Fibroblast of skin of abdomen (primary cell): ENCODE measurements at places on chromosomes 4 and X.

DNA sequence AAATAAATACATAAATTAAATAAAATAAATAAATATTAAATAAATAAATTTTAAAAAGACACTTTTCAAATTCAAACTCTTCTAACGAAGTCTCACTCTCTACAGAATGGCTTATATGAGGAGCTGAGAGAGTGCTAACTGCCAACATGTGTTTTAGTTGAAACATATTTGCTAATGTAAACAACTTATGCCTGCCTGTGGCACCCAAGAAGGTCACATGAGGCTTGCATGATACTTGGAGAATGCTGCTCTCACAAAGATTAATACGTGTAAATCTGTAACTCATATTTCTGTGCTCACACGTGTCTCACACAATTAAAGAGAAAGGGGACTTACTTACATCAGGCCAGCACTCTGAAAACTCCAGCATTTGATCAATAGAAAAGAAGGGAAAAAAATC lies 43.2 kb upstream of the PITX2 start:
- DNase-seq = peak; percentile 27

GRCh38 chr4:23297327-23297726 lies 592.5 kb downstream of the PPARGC1A start:
- no peak for DNase-seq

- no peak for DNase-seq
Measured at GRCh38 chrX:46461660-46462191, 83.5 kb downstream of the ZNF674 start.

DNA sequence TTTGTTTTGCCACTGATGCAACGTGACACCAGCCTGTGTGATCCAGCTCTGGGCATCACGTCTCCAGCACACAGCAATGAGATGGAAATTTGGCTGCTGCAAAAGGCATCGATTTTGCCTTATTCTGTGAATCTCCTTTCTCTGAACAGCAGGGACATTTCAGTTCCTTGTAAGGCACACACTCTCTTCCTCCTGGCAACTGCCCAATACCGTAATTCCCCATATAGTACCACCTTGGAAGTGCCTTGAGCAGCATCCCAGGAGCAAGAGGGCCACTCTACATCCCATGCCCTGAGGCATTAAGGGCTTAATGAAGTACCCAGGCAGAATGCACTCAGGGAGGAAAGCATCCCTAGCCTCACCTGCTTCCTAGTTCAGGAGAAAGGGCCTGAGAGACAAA lies 10.5 kb upstream of the MAMLD1 start:
- DNase-seq = peak; percentile 28

DNA sequence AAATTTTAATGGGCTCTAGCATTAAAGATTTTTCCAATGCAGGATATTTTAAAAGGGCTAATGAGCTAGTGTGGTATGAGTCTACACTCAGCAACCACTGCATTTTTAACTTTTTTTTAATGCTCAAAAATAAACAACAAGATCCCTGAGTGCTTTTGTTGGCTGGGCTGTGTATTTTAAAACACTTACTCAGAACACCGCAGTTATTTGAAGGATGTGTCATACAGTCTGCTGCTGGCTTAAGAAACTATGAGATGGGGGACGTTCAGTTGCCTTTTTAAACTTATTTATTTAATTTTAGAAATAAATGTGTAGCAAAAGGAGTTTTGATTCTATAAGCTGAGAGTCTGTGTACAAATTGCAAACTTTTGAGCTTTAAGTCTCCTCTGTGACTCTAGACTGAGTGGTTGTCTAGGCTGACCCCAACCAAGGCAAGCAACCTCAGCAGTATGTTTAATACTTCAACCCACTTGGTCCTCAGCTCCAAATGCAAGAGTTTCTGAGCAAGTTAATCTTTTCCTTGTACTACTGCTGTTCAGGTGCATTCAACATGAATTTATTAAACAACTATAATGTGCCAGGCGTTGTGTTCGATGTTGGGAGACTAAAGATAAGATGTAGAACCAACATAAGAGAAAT lies 278.6 kb upstream of the DIPK2B start:
- DNase-seq = peak; percentile 93

- DNase-seq = peak; percentile 63
Measured at GRCh38 chr4:20311856-20312255, 60.2 kb downstream of the SLIT2 start.

- DNase-seq = peak; percentile 71
Measured at GRCh38 chr4:182492423-182492822, 249.2 kb downstream of the TENM3 start.

- DNase-seq = no peak
Measured at GRCh38 chr4:103443324-103443723, 245.2 kb upstream of the CENPE start.

GRCh38 chrX:66625525-66625924 lies 13.4 kb downstream of the EDA2R start:
- DNase-seq = no peak

GRCh38 chr4:158161551-158162354 lies 11.1 kb downstream of the GASK1B start:
- peak; percentile 75 for DNase-seq

- peak; percentile 16 for DNase-seq
Measured at GRCh38 chr4:5366421-5366820, 315.1 kb downstream of the STK32B start.

DNA sequence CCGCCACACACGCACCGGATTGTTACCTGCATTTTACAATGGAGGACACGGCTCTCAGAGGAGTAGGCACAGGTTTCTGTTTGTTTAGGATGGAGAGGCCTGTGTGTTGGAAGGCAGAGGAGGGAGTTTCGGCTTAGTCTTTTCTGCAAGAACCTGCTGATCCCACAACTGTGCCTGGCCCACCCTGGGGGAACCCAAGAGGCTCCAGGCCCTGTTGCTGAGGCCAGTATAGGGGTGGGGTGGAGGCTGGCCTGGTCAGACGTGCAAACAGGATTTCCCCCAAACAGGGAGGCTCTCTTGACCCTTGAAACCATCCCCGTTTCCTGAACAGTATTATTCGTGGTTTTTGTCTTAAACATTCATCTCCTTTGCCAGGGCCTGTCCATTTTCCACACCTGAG lies 772 bp upstream of the SLC49A3 start:
- DNase-seq = no peak

DNA sequence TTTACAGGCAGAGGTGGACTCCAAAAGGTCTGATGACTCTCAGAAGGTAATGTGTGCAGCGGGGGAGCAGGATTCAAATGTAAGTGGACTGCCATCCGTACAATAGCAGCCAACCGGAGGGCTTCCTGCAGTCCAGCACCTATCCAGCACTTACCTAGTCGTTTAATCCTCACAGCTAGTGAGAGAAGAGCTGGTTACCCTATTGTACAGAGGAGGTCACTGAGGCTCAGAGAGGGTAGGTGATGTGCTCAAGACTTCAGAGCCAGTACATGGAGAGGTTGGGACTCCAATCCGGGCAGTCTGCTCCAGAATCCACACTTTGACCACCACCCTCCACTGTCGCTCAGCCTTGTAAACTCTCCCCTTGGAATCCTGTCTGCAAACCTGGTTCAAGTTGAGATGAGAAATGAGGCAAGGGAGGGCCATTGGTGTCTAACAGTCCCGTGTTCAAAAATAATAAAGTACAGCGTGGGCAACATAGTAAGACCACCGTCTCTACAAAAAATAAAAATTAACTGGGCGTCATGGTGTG lies 22.5 kb upstream of the JAKMIP1 start:
- no peak for DNase-seq

DNA sequence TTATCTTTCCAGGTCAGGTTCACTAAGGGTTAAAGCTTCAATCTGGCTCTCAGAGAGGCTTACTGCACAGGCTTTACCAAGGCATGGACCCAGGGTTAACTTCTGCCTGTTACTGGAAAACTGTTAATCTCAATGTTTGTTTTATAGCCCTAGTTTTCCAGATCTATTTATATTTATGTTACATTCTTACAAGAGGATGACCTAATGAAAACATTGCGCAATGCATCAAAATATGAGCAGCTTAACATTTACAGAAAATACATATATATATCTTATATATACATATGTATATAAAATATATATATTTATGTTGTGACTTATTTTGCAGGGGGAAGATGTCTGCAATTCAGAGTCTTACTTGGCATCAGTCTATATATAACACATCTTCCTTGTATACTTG lies 112.3 kb downstream of the PCDH19 start:
- DNase-seq = no peak

GRCh38 chr4:10183462-10183861 lies 66.9 kb upstream of the WDR1 start:
- DNase-seq = no peak

DNA sequence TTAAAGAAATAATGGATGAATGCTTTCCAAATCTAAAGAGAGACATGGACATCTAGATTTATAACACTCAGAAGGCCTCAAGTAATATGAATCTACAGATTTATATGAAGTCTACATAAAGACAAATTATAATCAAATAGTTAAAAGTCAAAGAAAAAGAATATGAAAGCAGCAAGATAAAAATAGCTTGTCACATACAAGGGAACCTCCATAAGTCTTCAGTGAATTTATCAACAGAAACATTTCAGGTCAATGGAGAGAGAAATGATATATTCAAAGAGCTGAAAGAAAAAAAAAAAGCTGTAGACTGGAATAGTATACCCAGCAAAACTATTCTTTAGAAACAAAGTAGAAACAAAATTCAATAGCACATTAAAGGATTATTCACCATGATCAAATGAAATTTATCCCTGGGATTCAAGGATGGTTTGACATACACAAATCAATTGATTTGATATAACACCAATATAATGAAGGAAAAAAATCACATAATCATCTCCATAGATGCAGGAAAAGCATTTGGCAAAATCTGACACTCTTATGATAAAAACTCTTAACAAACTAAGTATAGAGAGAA lies 346.6 kb upstream of the PABPC4L start:
- DNase-seq = no peak

DNA sequence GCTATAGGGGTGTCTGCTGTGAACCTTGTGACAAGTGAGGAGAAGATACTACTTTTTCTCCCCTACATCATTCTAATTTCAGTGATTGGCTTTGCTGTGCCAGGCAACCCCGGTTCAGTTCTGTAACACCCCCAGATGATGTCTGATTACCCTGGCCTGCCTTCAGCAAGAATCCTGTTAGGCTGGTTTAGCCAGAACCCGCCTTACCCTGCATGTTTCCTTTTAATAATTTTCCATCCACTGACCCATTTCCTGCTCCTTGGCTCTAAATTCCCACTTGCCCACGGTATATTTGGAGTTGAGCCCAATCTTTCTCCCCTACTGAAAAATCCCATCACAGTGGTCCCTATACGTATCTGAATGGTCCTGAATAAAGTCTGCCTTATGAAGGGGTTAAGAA lies 46.5 kb upstream of the HPSE start:
- DNase-seq = no peak

DNA sequence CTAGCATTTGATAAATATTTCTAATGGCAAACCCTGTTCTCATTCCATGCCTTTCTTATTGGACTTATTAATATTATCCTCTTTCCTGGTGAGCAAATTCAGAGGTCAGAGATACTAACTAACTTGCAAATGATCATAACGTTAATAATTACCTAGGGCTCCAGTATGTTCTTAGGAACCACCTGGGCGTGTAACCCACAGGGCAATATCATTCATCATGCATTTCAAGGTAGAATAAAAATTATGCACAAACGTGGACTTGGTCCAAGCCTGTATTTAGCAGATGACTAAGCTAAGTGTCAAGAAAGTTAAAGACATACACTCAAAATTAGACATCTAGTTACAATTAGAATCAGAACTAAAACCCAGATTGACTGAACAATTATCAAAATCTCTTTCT lies 850.1 kb downstream of the TRIML1 start:
- no peak for DNase-seq

DNA sequence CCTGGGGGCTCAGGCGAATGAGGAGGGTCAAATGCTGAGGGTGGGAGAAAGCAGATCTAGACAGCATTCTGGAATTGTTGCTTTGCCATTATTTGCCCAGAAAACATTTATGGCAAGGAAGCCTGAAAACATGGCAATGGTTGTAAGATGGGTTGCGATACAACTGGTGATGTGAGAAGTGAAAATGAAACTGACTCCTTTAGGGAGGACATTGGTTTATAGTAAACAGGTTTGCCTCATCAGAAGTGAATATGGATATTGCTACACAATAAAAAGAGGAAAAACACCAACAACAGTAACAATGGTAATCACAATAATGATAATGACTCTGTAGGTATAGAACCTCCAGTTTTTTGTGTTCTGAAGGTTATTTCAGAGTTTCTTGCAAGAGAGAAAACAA lies 107.0 kb upstream of the TBC1D9 start:
- DNase-seq = no peak

- peak; percentile 44 for DNase-seq
Measured at GRCh38 chr4:683982-684622, 4.8 kb downstream of the SLC49A3 start.

DNA sequence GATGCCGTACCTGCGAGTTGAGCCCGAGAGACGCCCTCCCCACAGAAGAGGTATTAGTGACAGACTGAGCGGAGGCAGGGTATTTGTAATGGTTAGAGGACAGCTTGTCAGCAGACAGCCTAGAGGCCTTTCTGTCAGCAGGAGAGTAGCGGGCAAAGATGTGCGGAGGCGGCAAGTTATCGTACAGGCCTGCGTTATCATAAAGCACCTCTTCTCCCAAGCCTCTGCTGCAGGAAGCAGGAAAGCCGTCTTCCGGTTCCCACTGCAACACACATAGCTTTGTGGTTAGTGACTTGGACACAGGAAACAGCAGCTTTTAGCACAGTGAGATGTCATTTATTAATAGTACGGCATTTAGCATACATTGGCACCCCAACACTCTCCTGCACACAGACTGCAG lies 158.3 kb downstream of the AFAP1 start:
- peak; percentile 68 for DNase-seq

DNA sequence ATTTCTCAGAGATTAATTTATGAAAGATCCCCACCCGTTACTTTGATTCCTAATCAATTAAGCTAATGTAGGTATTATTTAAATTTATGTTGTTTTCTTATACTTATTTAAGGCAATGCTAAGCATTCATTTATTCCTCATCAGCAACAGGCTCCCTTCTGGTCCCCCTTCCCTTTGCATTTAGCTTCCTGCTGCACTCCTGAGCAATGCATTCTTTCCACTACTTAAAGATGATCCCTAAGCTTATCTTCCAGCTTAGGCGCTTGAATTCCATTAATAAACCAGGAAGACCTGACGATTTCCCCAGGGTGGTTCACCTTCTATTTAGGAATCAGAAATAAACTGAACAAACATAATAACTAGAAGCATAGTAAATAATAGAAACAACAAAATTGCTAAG lies 1003.1 kb downstream of the FSTL5 start:
- DNase-seq = no peak

GRCh38 chrX:136185401-136186022 lies 38.2 kb downstream of the FHL1 start:
- peak; percentile 37 for DNase-seq

DNA sequence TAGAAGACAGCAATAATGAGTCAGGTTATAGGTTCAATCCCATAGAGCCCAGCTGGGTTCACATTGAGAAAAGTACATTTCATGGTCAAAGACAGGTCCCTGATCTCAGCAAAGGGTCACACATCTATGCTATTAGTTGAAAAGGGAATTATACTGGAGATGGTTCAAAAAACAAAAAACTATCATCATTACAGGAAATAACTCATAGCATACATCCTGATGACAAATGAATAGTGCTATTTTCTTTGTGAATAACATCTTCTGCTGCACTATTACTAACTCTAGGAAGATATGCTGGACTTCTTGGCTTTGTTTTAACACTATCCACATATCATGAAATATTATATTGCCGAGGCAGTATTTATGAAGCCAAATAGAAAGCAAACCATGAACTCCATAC lies 202.5 kb upstream of the MAB21L2 start:
- DNase-seq = peak; percentile 22

- DNase-seq = no peak
Measured at GRCh38 chr4:8218371-8219031, 19.4 kb downstream of the SH3TC1 start.

GRCh38 chrX:41236629-41237028 lies 97.3 kb upstream of the DDX3X start:
- no peak for DNase-seq
